CD4-positive, alpha-beta T cell treated with Interleukin-4 for 4 hours (primary cell): ENCODE measurements at places on chromosomes 13 and 19.

GRCh38 chr19:6528544-6529121 is 2.2 kb upstream of the TNFSF9 start:
- DNase-seq: no peak

DNA sequence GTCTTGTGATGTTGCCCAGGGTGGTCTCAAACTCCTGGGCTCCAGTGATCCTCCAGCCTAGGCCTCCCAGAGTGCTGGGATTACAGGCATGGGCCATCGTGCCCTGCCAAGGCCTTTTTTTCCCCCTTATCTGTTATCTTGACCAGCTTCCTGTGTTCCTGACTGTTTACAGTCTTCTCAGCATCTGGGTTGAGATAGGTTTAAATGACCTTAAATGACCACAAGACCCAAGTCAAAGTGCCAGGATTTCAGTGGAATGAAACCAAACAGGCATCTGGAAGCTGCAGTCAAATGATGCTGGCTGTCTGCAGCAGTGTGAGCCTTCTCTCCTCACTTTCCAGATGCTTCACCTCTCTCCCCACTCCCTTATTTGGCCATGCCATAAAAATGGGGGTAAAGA is 114.2 kb upstream of the CLDN10 start:
- DNase-seq: no peak

DNA sequence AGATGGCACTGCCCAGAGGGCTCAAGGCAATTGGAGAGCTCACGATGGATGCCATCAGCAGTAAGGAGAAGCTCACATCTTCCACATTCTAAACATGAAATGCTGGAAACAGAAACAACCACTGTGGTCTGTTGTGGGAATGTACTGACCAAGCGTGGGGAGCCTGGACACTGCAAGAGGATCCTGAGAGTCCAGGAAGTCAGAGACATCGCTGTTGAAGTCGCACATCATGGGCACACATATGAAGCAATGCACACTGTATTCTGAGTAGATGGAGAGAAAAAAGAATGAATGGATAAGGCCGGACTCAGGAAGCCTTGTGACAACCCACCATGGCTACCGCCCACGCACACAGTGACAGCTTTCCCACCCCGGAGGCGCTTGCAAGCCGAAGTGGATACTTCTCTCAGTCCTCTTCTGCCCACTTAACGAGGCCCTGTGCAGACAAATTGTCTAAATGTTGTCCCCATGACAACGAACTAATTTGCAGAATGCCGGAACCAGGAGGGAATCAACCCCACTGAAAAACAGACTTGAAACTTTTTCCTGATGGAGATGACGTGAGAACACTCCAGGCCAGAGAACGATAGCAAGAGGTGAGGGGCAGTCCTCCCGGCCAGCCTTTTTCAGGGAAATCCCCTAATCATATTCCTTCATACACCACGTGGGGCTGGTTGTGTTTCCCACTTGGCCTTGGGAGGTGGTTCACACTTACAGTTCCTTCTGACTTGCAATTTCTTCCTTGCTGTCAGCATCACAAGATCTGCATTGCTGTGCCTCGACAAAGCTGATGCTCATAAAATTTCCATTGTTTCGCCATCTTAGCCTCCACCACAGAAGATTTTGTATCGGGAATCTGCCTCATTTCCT is 109.6 kb upstream of the SERP2 start:
- no peak for DNase-seq

- no peak for DNase-seq
Observed at GRCh38 chr19:30212574-30212973, 159.6 kb upstream of the ZNF536 start.

- DNase-seq: no peak
Observed at GRCh38 chr13:113110048-113110851, 4.7 kb downstream of the F7 start.

DNA sequence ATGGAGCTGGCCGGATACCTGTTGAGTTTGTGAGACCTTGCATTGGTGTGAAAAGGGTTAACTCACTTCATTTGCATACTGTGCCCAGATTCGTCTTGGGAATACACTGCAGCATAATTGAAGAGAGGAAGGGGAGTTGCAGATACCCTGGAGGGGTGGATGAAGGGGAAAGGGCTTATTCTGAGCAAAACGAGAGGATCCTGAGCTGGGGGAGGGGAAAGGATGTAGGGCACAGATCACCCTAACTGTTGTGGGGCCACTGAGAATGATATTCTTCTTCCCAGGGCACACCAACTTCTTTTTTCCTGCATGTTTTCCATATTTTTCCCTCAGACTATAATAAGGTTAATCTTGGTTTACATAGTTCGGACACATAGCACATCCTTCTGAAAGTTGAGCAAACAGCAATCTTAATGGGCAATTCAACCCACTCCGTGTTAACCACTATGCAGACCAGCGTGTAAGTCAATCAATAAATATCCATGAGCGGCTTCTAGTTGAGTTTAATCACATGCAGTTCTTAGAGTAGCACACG is 11.7 kb upstream of the PTPRS start:
- DNase-seq: no peak

DNA sequence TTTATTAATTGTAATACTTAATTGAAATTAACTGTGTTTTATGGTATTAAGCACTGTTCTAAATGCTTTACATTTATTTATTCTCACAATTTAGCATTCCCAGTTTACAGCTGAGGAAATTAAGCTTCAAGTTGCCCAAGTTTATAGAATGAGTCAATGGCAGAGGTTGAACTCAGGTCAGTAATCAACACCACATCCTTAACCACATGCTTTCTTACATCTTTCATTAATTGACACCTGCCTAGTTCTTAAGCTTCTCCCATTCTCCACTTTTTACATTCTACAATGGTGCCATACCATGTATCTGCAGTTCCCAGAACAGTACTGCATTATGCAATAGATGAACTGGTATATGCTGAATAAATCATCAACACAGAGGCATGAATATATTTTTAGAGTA is 11.7 kb upstream of the RBM26 start:
- DNase-seq: no peak

GRCh38 chr13:41257535-41257934 is 5.8 kb downstream of the MTRF1 start:
- no peak for DNase-seq

GRCh38 chr13:85312071-85312470 is 487.1 kb downstream of the SLITRK6 start:
- DNase-seq: no peak

DNA sequence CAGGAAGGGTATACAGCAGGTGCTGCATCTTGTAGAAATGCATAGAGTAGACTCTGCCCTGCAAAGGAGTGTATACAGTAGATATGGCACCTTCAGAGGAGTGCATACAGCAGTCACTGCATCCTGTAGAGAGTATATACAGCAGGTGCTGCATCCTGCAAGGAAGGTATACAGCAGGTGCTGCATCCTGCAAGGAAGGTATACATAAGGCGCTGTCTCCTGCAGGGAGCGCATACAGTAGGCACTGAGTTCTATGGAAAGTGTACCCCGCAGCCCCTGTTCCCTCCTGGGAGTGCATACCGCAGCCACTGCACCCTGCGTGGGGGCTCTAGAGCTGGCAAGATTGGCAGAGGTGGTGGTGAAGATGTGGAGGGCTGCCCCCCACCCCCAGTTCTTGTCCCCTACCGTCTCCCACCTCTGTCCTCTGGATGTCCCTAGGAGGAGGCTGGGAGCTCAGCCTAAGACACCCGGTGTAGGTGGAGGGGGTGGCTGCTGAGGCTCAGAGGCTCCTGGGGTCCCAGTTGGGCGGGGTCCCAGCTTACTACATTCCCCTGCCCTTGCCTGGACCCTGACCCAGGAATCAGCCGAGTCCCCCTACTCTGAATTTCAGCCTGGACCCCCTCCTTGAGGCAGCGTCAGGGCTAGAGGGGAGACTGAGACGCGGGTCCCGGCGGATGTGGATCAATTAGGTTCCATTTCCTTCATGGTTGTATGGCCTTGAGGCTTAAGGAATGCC is 2.3 kb upstream of the ADAMTSL5 start:
- no peak for DNase-seq

GRCh38 chr19:13042443-13043130 is 47.3 kb downstream of the NFIX start:
- DNase-seq: no peak

- DNase-seq: peak; percentile 25
Observed at GRCh38 chr13:51420681-51421490, 31.9 kb downstream of the INTS6 start.
